Lower lobe of right lung (tissue), 2 donors: ENCODE measurements at places on chromosomes 7 and 10.

- peak overlapping the region; percentile 41 for H3K27ac ChIP-seq
- no peaks in the 10 kb centered on the region for H3K27me3 ChIP-seq
- peaks cover 45% of the 10 kb centered on the region for H3K36me3 ChIP-seq
- no peak overlapping the region for H3K4me3 ChIP-seq
- peaks cover 56% of the 10 kb centered on the region for H3K4me1 ChIP-seq
Observed at GRCh38 chr10:124694481-124695220, 49.5 kb downstream of the FAM53B start.

- H3K4me3 ChIP-seq = no peak overlapping the region
- H3K4me1 ChIP-seq = no peaks in the 10 kb centered on the region
- H3K36me3 ChIP-seq = no peaks in the 10 kb centered on the region
- no peak overlapping the region for H3K27ac ChIP-seq
- no peaks in the 10 kb centered on the region for H3K27me3 ChIP-seq
- no peak for DNase-seq
Observed at GRCh38 chr10:55734112-55734511, 626.9 kb downstream of the ZWINT start.

DNA sequence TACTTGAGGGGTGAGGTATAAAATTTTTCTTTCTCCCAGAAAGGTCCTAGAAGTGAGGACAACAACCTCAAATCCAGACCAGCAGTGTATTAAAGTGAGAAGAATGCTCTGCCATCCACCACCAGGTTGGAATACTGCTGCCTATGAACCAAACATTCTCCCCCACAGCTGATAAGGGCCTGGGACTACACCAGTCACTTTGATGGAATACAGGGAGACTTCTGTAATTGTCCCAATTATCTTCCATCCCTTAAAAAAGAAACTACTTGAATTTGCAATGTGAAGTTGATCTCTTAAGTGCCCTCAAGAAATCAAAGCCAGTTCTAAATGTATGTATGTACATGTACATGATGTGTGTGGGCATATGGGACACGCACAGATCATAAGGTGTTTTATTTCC lies 3.0 kb downstream of the TBX20 start:
- H3K4me3 ChIP-seq = no peak overlapping the region
- no peaks in the 10 kb centered on the region for H3K36me3 ChIP-seq
- peaks cover 90% of the 10 kb centered on the region for H3K27me3 ChIP-seq

- no peak for DNase-seq
- peaks cover 13% of the 10 kb centered on the region for H3K4me1 ChIP-seq
- H3K4me3 ChIP-seq = no peak overlapping the region
- no peaks in the 10 kb centered on the region for H3K27me3 ChIP-seq
Observed at GRCh38 chr7:148626828-148627227, 36.3 kb downstream of the C7orf33 start.

DNA sequence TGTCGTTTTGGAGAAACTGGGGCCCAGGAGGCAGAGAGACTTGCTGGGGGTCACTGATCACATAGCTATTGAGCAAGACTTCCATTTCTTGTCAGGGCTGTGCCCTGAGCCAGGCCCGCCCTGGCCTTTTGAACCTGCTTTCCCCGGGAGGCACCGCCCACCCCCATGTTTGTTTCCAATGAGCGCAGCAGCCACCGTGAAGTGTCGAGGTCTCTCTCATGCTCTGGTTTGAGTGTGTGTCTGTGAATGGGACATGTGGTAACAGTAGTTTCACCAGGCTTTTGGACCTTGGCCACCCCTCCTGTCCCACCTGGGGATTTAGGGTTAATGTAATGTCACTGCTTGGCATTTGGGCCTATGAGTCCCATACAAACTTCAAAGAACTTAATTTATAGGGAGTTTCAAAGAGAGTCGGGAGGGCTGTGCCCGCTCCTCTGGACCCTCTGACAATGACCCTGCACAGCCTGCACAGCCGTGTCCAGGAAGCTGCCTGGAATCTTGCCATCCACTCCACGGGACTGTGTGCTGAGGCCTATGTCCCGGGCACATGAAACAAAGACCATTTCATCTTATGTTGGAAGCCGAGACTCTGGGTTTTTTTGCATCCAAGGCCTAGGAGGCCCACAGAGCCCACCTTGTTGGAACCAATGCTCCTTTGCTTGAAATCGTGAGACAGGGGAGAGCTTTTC lies 6.3 kb downstream of the PRF1 start:
- H3K36me3 ChIP-seq = no peaks in the 10 kb centered on the region
- no peak overlapping the region for H3K4me3 ChIP-seq
- no peak overlapping the region for H3K27ac ChIP-seq
- DNase-seq = no peak

- H3K4me1 ChIP-seq = peaks cover 12% of the 10 kb centered on the region
- no peaks in the 10 kb centered on the region for H3K27me3 ChIP-seq
- DNase-seq = no peak
- H3K27ac ChIP-seq = no peak overlapping the region
- H3K36me3 ChIP-seq = no peaks in the 10 kb centered on the region
- H3K4me3 ChIP-seq = no peak overlapping the region
Observed at GRCh38 chr10:30970760-30971460, 60.8 kb downstream of the ZNF438 start.

GRCh38 chr7:155809947-155810769 lies 2.1 kb downstream of the SHH start:
- H3K27ac ChIP-seq = peak overlapping the region; percentile 86
- H3K27me3 ChIP-seq = peaks cover 95% of the 10 kb centered on the region
- H3K4me1 ChIP-seq = peaks cover 61% of the 10 kb centered on the region
- DNase-seq = peak; percentile 46
- H3K36me3 ChIP-seq = no peaks in the 10 kb centered on the region

- no peak overlapping the region for H3K27ac ChIP-seq
- DNase-seq = no peak
- H3K36me3 ChIP-seq = no peaks in the 10 kb centered on the region
- no peak overlapping the region for H3K4me3 ChIP-seq
- H3K4me1 ChIP-seq = no peaks in the 10 kb centered on the region
- no peaks in the 10 kb centered on the region for H3K27me3 ChIP-seq
Observed at GRCh38 chr10:86023931-86024280, 342.7 kb downstream of the GRID1 start.

DNA sequence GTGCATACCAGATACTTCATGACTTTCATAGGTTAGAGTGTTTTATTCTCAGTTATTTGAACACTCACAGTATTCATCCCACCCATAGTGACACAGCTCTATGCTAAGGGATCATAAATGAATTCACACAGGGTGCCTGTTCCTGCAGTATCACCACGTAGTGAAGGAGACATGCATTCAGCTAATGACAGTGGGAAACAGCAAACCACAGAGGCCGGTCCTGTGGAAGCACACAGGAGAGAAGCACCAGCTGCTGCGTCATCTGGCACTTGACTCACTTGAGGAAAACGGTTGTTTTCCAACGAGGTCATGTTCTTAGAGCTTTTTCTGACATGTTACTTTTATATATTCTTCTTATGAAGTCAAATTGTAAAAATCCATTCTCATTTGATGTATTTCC lies 73.0 kb downstream of the UBE3C start:
- H3K4me1 ChIP-seq = no peaks in the 10 kb centered on the region
- H3K27ac ChIP-seq = no peak overlapping the region
- H3K36me3 ChIP-seq = peaks cover 71% of the 10 kb centered on the region
- no peak for DNase-seq
